EL (cell line): ENCODE measurements at places on chromosomes 12 and 14.

- no peak for DNase-seq
Observed at GRCh38 chr12:101696251-101697196, 916 bp upstream of the CHPT1 start.

GRCh38 chr12:113910751-113911272 is 55.3 kb downstream of the RBM19 start:
- no peak for DNase-seq

DNA sequence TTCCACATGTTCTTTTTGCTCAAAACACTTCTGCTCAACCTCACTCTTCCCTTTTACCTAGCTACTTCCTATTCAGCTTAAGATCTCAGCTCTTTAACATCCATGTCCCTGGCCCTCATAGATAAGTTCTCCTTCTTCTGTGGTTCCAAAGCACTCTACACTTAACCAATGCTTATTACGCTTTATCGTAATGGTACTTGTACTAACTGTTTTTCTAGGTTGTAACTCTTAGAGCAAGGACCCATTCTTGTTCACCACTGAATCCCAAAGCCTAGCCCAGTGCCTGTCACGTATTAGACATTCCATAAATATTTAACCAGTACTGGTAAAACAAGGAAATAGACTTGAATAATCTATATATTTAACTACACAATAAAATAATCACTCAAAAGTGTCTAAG is 5.3 kb downstream of the SLC41A2 start:
- DNase-seq: no peak

DNA sequence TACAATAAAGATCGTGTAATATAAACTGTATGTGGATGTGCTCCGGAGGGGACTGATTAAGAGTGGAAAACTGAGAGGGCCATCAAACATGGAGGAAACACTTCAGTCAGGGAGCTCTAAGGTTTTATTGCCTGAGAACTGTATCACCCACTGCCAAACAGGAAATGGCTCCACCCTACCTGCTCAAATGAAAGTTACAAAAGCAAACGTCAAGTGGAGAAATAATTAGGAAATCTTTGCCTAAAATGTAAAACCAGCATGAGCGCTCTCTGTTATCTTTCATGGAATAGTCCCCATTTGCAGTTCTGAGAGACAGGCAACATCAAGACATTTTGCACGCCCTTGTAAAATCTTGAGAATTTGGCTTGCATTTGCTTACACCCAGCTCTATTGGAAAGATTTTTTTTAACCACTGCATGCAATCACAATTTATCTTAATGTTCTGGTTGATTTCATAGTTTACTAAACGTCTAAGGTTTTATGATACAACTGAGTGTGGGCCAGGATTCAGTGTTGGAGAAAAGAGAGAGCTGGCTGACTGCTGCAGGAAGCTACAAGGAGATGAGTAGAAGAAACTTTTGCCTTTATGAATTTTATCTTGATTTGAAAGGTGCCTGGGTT is 344.0 kb upstream of the PRICKLE1 start:
- DNase-seq: no peak

- no peak for DNase-seq
Observed at GRCh38 chr12:113932381-113933196, 33.5 kb downstream of the RBM19 start.
